ENCODE measurements at places on chromosomes 12 and 14.

DNA sequence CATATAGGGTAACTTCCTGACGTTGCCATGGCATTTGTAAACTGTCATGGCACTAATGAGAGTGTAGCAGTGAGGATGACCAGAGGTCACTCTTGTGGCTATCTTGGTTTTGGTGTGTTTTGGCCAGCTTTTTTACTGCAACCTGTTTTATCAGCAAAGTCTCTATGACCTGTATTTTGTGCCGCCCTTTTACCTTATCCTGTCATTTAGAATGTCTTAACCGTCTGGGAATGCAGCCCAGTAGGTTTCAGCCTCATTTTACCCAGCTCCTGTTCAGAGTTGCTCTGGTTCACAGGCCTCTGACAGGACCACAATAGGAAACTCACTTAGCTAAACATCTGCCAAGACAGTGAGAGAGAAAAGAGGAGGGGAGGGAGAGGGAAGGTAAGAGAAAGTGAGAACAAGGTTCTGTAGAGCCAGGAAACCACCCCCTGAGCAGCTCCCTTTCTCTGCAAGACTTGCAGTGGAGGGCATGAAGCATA lies 64.8 kb upstream of the PLEKHG3 start:
- DNase-seq = peak; percentile 77

DNA sequence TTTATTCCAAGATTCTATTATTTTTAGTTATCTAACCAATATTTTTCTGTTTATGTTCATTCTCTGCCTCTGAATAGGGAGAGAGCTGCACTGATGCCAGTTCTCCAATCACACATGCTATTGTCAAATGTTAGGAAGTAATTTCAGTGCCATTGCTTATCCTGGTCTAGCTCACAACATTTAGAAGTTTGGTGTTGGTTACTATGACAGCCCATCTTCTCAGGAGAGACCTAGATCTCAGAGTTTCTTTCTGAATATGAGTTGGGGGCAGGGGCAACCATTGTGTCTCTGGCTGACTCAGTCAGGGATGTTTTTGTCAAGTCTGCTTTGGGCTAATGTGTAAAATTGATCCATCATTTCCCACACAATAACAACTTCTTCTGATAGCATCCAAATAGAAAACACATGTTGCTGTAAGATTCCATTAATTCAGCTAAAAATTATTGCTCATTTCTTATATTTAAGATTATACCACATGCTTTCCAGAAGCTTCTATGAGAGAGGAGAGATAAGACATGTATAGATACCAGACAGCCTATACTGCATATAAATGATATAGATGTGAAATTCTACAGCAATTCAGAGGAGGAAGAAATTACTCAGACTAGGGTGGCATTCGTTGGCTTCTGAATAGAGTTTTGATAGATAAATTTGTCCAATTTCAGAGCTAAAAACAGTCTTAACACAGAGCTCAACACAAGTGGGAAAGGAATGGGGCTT lies 64.8 kb downstream of the DACT1 start:
- DNase-seq = no peak

GRCh38 chr14:32980178-32980901 lies 41.7 kb downstream of the NPAS3 start:
- DNase-seq = no peak

DNA sequence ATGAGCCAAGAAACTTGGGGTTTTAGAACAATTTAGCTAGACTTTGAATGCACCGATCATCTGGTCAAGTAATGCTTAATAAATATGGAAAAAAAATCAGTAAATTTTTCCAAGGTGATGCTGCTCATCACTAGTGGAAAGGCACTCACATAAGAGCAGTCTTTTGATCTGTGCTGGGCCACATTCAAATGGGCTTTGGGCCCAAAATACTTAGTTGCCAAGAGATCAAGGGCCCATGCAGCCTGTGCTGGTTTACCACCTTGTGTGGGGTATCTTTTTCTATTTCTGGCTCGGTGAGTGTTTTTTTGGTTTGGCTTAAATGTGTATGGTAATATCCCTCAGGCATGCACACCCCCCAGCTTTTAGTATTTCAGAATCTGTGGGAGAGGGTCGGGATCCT lies 943.2 kb downstream of the TMTC2 start:
- DNase-seq = no peak

GRCh38 chr12:106138633-106139421 lies at the start of gene NUAK1:
NUAK1 (minus strand) TSS chr12:106138954; CDS start chr12:106138653, 301 bp downstream.
- peak; percentile 82 for DNase-seq

DNA sequence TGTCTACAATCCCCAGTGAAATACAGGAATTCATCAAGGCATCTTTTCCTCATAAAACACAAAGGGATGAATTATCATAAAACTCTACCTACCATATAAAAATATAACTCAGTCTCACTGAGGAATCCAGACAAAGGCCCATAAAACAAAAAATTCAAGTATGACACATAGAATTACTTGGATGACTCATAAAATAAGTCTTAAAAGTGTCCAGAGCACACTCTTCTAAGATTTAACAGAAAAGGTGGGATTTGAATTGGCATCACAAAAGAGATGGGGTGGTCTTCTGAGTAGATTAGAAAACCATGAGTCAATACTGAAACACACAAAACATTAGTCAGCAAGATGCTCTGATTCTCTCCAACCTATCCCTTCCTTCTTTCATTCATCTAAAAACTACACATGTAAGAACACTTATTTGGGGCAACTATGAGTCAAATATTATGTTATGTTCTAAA lies 202.7 kb upstream of the GARIN6 start:
- DNase-seq = no peak

GRCh38 chr12:108980831-108981618 lies 39.8 kb downstream of the SVOP start:
- DNase-seq = peak; percentile 18

DNA sequence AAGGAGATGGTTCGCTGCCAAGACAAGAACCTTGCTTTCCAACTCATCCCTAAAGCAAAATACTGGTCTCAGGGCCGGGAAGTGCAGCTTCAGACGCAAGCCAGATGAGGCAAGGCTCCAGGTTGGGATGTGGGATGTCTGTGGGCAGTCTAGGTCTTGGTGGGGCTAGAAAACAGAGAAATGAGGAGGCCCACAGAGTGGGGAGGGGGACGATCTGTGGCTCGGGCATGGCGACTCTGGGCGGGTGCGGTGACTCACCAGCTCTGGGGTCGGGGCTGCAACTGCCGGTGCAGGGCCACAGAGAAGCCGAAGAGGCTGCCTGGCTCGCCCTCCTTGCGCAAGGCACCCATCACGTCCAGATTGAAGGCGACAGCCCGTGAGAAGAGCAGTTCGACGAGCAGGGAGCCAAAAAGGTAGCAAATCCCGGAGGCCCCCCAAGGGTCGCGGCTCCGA lies 459 bp downstream of the ITGA7 start:
- peak; percentile 45 for DNase-seq
